GM20000 (cell line): ENCODE measurements at places on chromosomes 13 and 19.

DNA sequence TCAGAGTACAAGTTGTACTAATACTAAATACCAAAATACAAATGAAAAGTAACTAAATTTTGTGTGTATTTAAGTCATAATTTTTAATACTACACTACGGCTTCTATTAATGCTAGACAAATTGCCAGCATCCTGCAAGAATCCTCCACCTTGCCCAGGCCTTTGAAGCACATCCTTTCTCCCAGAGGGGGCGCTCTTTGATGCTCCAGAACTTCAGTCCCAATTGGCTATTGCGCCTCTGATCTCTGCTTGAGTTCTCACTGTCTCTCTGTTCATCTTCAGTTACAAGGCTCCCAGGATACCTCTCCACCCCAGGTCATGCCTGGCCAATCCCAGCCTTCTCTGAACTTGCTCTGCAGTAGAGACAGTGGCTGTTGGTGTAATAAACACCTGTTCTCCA lies 141.0 kb downstream of the DCLK1 start:
- DNase-seq = no peak

DNA sequence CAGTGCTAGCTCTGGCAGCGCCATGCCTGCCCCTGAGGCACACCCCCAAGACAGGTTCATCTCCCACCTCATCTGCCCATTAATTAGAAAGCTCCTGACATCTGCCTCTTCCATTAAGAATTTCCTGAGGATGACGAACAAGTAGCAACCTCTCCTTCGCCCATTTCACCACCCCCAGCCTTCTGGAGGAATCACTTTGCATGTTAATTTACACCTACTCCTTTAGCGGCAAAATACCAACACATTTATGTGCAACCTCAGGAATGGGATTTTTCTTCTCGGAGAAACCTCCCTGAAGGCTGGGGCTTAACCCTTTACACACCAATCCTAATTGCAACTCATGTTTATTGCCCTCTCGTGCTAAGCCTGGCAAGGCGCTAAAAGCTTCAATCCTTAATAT lies 13.8 kb downstream of the SLC7A1 start:
- no peak for DNase-seq

DNA sequence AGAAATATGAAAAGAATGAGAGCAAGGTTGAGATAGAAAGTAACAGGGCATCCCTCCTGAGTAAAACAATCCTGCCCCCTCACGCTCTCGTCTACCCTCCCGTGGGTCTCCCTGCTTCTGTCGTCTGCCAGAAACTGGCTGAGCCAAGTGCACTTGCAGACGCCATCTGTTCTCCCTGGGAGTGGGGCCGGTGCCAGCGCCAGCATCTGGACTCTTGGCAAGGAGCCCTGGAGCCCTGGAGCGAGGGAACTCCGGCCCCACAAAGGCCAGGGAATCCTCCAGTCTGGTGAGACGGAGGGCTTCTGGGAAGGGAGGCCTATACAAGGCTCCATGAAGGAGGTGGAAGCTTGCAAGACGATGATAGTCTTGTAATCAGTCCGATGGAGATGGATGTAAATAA lies 2.3 kb upstream of the TMEM91 start:
- no peak for DNase-seq

- DNase-seq = no peak
Observed at GRCh38 chr19:43438291-43439031, 23.8 kb downstream of the TEX101 start.
